ENCODE measurements at places on chromosomes 3 and 15.

DNA sequence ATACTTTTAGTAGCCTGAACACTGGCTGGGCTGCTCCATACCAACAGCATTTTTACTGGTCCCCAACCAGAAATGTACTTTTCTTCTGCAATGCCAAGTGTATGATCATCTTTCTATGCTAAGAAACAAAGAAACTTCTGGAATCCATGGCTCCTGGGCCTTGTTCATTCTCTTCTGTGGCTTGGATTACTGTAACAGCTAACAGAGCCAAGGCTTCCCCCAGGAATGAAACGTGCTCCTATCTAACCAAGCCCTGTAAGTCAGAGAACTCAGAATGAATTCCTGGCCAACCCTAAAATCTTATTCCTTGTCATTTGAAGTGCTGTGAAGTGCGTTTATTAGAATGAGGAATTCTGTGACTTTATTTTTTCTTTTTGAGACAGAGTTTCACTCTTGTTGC, 102.9 kb upstream of the RAD18 start:
- no peak for DNase-seq

GRCh38 chr3:184816614-184817013, 4.6 kb downstream of the VPS8 start:
- no peak for DNase-seq

- DNase-seq = no peak
Measured at GRCh38 chr3:197810901-197811300, 19.8 kb downstream of the LRCH3 start.

- no peak for DNase-seq
Measured at GRCh38 chr3:10310578-10310977, 10.3 kb downstream of the SEC13 start.
